ENCODE measurements at places on chromosomes 7 and 10.

DNA sequence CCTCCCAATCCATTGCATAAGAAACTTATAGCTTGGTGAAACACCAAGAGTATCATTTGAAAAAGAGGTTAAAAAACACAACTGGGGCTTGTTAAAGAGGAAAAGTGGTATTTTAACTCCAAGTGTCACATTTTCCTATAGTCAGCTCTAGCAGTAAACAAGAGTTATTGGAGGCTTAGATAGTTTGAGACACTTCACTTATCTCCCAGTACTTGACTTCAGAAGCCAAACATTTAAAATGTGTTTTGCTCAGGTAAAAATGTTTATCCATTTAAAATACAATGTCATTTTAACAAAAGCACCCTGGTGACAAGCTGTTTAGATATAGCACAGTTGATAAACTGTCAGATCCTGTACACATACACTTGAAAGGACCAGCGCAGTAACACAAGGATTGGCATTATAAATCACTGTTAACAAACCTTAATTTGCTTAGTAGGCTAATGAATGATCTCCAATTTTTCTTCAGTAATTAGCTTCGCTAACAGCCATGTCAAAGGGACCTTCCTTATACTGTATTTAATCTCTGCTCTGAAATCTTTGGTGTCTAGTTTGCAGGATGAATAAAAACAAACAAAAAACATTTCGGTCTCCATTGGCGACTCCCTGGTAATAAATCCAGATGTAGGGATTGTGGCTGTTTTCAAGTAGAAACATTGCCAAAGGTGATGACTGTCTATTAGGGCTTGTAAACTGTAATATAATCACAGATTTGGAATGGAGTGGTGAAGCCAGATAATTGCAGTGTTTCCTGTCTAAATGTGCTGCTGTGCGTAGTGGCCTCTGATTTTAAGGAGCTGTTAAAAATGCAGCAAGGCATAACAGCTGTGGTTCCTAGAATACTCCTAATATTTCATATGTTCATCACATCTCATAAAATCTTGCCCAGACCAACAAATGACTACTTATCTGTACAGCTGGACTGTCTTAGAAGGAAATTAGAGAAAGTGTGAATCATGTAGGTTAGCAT lies 545.1 kb downstream of the AUTS2 start:
- DNase-seq = no peak

- no peak for DNase-seq
Measured at GRCh38 chr10:132558516-132559413, 21.2 kb downstream of the INPP5A start.

GRCh38 chr7:158167373-158167772 lies 420.2 kb downstream of the PTPRN2 start:
- no peak for DNase-seq

- DNase-seq = peak; percentile 72
Measured at GRCh38 chr10:97024168-97025073, 161.3 kb downstream of the SLIT1 start.

DNA sequence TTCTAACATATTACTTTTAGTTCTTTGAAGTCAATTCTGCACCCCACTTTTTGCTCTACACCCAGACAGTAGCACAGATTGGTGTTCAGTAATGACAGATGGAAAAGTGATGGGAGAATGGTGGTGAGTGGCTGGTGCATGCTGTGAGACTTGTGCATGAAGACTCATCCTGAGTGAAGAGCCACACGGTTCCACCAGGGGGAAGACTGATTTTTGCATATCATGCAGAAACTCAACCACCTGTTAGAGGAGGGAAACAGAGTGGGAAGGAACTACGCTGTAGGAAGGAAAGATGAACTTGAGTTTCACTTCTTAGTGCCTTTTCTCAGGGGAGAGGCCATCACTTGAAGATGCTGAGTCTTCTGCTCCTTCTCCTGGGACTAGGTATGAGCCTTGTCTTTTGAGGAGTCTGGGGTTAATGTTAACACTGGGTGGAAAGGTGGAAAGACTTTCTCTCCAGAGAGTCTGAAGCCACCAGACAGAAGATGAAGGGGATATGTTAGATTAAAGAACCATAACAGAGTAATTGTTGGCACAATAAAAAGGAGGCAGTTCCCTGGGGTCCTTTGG lies 9.3 kb upstream of the PRSS1 start:
- DNase-seq = no peak

DNA sequence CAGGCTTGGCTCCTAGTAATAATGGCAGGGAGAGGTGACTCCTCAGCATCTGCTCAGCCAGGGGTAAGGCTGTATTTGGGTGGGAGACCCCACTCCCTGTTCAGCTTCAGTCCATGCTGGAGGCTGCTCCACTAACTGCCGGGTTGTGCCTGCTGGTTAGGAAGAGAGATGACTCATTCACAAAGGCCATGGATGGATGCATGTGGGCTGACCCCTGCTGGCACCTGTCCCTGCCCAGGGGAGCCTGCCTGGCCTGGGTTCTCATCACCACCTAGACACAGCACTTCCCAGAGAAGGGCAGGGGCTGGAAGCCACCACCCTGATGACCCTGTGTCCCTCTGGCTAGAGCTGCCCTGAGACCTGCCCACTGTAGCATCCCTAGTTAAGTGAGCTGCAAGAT lies 59.0 kb downstream of the VSTM4 start:
- no peak for DNase-seq

DNA sequence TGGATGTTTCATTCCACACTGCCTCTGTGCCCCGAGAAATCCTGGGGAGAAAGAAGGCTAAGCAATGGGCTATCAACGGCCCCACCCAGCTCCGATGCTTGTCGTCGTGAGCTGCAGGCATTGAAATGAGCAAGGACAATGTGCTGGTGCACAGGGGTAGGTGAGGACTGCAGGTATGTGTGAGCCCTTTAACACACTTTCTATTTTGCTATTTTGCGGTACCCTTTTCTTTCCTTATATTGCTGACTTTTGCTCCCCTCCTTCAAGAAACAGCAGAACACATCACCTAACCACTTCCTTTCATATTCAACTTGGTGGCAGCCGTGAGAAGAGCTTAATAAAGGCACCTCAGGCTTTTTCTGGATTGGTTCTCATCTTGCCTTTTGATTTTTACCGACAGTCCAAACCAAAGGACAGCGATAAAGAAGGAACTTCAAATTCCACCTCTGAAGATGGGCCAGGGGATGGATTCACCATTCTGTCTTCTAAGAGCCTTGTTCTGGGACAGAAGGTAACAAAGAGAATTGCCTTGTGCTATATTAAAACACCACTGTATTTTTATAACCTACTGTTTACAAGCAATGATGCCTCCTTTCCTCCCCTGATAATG lies 39.2 kb downstream of the AIFM2 start:
- DNase-seq = no peak

DNA sequence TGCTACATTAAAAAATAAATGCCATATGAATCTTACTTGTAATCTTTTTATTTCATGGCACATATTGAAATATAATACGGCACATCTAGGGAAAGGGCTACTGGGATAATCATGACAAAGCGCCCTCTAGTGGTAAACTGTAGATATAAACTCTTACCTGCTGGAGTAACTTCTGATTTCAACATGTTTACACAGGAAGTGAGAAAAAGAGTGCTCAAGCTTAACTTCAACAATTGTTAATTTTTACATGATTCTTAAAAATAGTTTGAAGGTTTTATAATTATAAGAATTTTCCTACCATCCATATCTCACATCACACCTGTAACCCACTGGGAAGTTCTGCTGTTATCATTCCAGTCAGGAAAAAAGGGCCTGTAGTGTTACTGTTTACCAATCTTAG lies 2.0 kb upstream of the HEPACAM2 start:
- peak; percentile 63 for DNase-seq

GRCh38 chr10:42952349-42952748 lies 124.5 kb upstream of the RET start:
- peak; percentile 63 for DNase-seq

Data from urothelium cell line (cell line).